Body of pancreas (tissue), 4 donors: ENCODE measurements at places on chromosomes 5 and 9.
A peak's percentile ranks its signal among the peaks of the same experiment; 100 is the strongest.

GRCh38 chr5:122175852-122176251 lies 46.5 kb downstream of the ZNF474 start:
- no peak for DNase-seq

DNA sequence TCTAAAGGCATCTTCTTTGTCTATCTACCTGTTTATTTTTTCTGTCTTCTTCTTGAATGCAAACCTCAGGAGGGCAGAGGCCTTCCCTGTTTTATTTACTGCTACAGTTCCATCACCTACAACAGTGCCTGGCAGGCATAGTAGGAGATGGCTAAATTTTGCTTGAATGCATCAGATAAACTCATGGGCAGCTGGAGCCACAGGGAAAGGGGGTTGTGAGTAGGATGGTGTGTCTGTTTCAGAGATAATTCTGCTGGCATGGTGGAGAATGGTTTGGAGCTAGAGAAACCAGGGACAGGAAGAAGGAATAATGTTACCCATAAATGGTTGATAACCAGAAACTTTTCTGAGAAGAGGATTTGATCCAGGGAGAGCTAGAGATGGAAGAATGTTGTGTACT lies 189.8 kb upstream of the BRINP1 start:
- DNase-seq, result no peak

DNA sequence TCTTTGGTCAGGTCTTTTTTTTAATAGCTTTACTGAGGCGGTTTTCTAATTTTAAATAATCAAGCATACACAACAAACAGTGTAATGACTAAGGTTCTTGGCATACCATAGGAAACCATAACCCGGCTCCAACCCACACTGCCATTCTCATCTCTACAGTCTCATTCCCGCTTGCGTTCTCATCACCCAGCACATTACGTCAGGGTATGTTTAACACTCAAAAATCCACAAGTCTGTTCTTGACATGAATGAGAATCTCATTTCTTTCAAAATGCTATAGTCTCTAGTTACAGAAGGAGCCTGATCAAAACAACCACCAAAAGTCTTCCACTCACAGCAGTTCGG lies 505 bp downstream of the C5orf34 start:
- DNase-seq, result no peak

DNA sequence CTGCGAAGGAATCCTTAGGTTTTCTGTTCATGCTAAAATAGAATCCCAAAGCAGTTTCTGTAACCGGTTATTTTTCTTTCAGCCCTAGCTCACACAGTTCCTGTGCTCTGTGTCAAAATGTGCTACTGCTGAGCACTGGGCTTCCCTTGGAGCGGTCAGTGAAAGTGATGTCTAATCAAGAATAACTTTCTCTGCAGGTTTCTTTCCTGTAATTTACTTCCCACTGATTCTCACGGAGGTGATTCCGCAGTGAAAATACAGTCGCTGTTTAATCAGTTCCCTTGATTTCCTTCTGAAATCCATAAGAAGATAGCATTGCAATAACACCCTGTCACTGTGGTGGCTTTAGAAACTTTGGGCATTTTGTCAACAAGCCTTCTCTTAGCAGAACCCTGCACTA lies 112.0 kb upstream of the ISL1 start:
- DNase-seq, result no peak

GRCh38 chr9:112132356-112132755 lies 42.7 kb downstream of the SUSD1 start:
- no peak for DNase-seq

GRCh38 chr5:7330256-7330655 lies 65.7 kb upstream of the ADCY2 start:
- DNase-seq, result no peak

DNA sequence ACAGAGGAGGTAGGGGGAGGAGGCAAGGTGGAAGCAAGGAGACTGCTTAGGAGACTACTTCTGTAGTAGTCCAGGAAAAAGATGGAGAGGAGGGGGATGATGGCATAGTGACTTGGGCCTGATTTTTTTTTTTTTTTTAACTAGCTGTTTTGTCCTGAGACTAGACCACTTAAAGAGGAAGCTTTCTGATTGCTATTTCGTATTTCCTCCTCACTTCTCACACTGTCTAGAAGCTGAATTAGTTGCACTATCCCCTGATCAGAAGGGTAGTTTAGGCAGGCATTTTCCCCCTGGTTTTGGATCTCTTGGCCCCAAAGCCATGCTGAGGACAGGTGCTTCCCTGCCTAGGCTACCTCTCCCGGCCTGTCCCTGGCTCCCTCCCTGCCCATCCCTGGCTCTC lies 14.9 kb downstream of the LARP1 start:
- DNase-seq, result no peak

DNA sequence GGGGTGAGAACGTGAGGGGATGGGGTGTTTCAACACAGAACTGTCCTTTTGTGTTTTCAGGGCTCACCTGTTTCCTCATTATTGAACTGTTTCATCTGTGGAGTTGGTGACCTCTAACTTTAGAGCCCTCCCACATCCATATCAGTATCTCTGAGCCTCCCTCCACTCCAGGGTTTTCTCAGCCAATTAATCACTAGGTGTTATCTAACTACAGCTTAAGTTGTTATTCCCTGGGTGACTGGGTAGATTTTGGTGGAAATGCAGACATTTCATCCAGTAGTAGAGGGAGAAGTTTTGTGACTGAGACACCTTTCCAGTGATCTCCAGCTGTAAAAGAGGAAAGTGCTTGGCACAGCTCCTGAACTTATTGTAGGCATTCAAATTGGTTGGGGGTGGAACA lies 23.7 kb downstream of the PPP3R2 start:
- no peak for DNase-seq

GRCh38 chr5:131068893-131069643 lies 96.0 kb downstream of the HINT1 start:
- DNase-seq, result no peak

DNA sequence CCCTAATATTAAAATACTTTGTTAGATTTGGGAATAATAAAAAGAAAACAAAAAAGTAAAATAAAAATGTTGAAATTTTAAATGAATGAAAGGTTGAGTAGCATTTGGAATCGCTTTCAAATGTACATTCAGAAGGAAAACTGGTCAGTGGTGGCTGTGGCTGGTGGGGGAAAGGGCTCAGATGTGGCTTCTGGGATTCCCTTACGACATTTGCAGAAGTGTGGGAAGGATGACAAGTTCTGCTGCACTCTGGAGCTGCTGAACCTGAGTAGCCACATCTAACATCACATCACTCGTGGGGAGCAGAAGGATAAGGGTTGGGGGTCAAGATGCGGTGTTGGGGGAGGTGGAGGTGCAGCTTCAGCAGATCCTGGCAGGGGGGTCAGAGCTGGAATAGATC lies 25.6 kb upstream of the CAST start:
- no peak for DNase-seq

DNA sequence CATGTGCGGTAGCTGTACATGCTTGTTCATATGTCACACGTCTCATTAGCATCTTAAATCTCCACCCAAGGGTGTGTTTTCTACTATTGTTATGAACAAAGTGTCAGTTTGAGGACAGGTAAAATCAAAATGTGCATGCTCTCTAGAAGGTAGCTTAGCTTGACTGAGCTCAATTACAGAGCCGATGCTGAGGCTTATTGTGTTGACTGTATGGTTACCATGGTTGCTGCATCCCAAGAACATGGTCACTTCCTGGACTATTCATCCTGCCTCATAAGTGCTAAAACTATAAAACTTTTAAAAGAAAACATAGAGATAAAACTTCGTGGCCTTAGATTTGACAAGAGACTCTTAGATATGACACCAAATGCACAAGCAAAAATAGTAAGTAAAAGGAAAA lies 426.1 kb upstream of the CTNND2 start:
- no peak for DNase-seq

GRCh38 chr9:33102551-33103210 lies 26.2 kb upstream of the SMU1 start:
- DNase-seq, result no peak

DNA sequence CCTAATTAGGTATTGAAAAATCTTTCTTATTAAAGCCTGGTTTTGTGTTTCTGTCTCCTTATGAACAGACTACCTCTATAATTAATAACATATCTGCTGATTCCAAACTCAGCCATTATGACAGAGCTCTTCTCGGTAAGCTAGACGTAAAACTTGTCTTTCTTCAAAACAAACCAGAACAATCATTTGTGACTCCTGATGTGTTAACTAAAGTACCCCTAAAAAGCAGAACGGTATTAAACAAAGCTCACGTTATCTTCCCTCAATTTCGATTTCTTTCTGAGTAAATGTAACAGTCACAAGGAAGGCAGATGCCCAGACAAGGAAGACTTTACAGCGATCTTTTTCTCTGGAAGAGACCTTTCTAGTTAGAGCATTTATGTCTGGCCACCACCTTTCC lies 1.8 kb downstream of the SEMA5A start:
- DNase-seq, result no peak

DNA sequence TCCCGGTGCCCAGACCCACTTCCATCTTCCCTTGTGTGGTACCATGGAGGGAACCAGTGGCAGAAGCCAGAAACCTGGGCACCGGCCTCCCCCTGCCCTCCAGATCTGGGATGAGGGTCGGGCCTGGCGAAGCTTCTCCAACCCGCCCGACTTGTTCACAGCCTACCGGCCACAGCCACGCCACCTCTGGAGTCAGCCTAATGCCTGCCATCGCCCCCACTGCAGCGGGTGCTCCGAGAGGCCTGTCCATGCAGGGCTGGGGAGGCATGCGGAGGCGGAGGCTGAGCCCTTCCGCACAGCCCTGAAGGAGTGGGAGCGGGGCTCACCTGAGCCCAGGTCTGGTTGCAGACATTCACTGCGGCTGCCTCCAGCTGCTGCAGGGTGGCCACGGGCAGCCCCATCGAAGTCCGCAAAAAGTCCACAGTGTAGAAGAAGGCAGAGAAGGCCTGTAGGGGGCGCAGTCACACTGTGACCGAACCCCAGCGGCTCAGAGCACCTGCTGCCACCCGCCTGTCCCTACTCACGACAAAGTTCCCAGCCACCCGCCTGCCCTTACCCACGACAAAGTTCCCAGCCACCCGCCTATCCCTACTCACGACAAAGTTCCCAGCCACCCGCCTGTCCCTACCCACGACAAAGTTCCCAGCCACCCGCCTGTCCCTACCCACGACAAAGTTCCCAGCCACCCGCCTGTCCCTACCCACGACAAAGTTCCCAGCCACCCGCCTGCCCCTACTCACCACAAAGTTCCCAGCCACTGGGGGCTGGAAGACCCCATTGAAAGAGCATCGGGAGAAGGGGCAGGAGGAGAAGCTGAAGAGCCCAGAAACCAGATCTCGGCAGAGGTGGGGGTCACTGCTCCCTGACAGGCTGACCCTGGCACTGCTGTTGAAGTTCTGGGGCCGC lies 3.8 kb upstream of the NPDC1 start:
- peak; percentile 83 for DNase-seq

DNA sequence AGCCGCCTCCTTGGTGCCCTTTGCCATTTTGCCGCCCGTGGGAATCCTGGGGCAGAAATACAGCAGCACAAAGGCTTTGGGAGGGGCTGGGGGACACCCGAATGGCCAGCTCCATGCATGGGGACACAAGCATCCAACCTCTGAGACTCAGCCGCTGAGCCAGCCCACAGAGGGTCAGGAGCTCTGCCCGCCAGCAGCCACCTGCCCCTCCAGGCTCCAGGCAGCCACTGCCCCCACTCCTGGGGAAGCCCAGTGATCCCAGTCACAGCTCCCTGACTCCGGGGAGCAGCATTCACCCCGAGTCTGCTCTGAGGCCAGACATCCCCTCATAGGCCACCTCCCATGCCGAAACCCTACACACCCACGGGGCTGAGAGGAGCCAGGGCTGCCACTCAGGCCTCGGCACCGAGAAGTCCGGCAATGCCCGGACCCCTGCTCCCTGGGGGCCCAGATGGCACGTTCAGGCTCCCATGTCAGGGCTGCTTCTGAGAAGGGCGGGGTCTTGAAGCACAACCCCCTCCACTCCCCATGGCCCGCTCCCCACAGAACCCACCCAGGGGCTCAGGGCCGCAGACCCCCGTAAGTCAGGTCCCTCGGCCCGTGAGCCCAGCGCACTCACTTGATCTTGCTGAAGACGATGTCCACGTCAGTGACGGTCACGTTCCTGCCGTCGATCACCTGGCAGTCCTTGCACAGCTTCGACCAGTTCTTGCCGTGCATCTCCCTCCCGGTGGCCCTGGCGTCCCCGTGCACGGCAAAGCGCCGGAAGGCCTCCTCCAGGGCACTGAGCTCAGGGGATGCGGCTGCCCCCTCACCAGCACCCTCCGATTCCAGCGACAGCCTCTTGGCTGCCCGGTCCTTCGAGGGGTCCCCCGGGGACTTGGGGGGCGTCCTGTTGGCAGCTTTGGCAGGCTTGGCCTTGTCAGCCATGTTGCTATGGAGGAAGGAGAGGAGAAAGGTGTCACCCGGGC lies 15.7 kb downstream of the TPPP start:
- peak; percentile 5 for DNase-seq

GRCh38 chr5:180347702-180348101 lies 5.4 kb downstream of the GFPT2 start:
- DNase-seq, result no peak

- DNase-seq, result no peak
Measured at GRCh38 chr5:146466521-146467349, 19.6 kb downstream of the TCERG1 start.

DNA sequence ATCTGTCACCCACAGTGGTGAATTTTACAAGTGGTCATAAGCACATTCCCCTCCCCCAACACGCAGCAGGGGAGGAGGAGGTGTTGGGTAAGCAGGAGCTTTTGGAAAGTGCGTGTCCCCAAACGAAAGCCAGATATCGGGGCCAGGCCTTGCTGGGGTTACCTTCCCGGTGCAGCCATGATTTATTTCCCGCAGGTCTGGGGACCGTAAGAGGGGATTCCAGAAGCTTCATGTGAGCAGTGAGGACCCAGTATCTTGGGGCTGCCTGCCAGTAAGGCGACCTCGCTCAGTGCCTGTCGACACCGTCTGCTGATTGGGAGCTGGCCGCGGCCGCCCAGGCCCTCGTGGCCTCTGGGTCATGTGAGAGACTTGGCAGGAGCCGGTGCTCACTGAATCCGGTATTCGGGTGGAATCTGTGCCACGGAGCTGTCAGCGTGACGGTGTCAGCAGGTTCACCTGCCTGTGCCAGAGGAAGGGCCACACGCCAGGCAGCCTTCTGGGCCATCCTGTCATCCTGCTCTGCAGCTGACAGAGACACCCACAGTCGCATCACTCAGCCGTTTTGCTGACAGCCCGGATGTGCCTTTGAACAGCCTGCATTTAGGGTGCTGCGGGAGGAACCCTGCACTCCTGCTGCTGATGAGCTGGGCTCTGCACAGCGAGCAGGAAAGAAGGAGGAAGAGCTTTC lies 37.3 kb downstream of the SEC61B start:
- DNase-seq, result peak; percentile 88

- DNase-seq, result no peak
Measured at GRCh38 chr5:145934276-145934675, 2.1 kb upstream of the SH3RF2 start.

- no peak for DNase-seq
Measured at GRCh38 chr9:98992885-98993569, 49.3 kb downstream of the COL15A1 start.
